Eye (tissue), 1 donor: ENCODE measurements at places on chromosomes 4 and X.
A peak's percentile ranks its signal among the peaks of the same experiment; 100 is the strongest.

GRCh38 chr4:45648846-45649245 is 475.0 kb downstream of the GABRG1 start:
- DNase-seq: no peak

- DNase-seq: no peak
These were observed 172.5 kb downstream of the RAP1GDS1 start for GRCh38 chr4:98433691-98434090.

GRCh38 chrX:38233891-38234667 is 13.4 kb upstream of the SRPX start:
- DNase-seq: peak; percentile 33

DNA sequence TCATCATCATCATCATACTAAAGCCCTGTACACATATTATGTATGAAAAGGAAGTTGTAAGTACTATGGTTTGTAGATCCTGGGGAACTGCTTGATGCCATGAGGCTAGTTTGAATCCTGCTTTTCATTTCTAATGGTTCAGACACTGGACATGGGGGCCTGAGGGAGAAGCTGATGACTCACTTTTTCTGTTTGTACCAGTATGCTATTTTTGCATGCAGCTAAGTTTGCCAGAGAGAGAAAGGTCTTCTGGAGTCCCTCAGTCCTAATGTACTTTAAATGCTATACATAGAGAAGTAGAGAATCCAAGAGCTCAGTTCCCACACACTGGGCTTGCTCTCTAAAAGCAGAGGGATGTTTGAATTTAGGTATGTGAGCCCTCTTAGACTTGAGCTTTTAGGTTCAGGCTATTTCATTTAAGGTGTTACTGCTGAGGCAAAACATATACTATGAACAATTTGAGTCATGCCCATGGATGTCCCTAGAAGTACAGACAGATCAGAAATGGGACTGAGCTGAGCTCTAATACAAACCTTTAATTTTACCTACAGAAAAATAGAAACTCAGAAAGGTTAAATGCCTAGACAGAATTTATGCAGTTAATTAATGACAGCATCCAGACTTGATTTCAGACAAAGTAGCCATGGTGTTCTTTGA is 17.6 kb upstream of the HS3ST1 start:
- no peak for DNase-seq

DNA sequence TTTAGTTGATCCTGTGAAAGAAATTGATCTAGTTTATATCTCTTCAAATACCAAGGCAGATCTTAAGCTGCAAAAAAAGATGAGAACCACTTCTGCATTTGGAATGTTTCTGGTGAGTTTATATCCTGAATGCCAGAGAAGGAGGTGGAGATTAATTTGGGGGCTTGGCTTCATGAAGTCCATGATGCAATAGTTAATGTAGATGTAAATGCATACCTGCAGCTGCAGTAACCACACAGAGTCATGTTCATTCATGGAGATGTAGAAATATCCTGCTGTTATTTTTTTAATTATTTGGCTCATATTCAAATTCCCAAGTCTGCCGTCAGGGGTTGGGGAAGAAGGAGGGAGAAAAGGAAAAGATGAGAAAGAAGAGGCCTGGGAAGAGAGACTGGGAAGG is at the start of gene SULT1E1:
SULT1E1 (minus strand) TSS at position 94 of the 400 bp plus-strand sequence. CDS start 2,501 bp downstream, outside the sequence.
- peak; percentile 24 for DNase-seq

- no peak for DNase-seq
These were observed 10.5 kb downstream of the PTTG2 start for GRCh38 chr4:37970702-37971101.

- DNase-seq: no peak
These were observed 149.2 kb downstream of the TBL1X start for GRCh38 chrX:9614016-9614415.

DNA sequence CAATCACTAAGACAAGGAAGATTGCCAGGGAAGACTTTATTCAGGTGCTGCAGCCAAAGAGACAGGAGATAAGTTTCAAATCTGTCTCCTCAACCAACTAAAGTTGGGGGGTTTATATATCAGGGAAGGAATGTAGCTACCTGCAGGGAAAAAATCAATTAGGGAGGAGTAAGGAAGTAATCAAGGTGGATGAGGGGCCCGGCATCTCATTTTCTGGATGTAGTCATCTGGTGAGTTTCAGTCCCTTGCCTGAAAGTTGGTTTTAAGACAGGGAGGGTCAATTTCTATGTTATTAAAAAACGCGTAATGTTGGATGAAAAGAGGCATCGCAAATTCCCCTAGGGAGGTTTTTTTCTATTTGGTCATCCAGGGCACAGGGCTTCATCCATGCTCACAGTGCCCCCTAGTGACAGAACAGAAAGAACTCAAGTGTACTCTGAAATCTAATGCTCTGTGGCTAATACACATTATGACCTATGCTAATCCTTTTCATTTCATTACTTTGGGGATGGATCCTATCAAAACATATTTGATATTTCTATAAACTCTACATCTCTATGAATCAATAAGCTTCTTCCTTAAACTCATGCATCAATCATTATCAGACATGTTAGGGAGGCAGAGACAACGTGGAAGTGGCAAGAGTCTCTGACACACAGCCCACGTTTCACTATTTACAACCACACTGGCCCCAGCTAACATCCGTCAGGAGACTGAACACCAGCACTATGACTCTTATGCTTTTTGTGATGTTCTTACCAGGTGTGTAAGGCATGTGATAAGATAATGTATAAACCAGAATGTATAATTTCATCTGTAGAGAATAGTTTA is 1577.0 kb upstream of the TENM3 start:
- DNase-seq: peak; percentile 92

- no peak for DNase-seq
These were observed 42.9 kb downstream of the EVC start for GRCh38 chr4:5753766-5754528.

DNA sequence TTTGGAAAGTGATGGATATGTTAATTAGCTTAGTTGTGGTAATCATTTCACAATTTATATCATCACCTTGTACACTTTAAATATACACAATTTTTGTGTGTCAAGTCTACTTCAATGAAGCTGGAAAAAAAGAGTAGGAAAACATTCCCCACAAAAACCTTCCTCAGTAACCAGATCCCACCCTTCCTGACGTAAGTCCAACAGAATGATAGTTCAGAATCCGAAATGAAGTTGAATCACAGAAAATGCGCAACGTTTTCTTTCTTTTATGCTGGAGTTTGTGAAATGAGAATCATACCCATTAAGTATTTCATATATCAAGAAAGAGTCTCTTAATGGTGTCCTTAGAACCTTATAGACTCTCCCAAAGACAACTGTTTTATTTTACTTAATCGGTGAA is 292.9 kb downstream of the USP46 start:
- DNase-seq: no peak

DNA sequence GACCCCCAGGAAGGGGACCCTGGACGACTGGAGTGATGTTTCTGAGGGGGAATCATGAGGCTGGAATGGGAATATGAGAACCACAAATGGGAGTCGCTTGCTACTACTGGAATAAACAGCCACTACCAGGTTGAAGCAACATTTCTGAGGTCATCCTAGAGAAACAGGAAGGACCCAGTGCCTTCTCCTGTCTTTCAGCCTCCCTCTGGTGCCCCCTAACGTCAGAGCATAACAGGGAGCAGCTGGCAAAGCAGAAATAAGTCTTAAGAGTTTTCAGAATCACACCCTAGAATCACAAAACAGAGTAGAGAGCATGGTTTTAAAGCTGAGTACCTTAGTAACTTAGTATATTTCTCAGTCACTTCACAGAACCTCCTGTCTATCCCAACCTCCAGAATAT is 347.8 kb upstream of the PITX2 start:
- DNase-seq: no peak

- peak; percentile 8 for DNase-seq
These were observed 38.1 kb upstream of the EDA2R start for GRCh38 chrX:66676990-66677389.

DNA sequence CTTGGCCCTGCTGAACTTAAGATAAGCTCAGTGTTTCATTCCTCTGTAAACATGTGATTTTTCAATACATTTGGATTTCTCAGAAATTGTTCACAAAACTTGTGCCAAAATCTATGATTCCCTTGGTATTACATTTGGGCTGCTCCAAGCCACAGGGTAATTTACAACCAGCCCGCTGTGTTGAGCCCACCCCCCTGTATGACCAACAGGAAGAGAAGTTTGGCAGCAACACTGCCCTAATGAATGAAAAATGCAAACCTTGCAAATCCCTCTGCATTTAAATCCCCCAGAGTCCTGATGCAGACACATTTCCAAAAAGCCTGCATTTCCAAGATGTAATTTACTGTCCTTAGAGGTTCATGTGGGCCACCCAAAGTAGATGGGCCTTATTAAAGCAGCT is 34.1 kb upstream of the GAB1 start:
- DNase-seq: peak; percentile 37

GRCh38 chr4:86032476-86033022 is 327.3 kb downstream of the MAPK10 start:
- DNase-seq: peak; percentile 12

- peak; percentile 11 for DNase-seq
These were observed 413.4 kb upstream of the AGA start for GRCh38 chr4:177855507-177856197.

DNA sequence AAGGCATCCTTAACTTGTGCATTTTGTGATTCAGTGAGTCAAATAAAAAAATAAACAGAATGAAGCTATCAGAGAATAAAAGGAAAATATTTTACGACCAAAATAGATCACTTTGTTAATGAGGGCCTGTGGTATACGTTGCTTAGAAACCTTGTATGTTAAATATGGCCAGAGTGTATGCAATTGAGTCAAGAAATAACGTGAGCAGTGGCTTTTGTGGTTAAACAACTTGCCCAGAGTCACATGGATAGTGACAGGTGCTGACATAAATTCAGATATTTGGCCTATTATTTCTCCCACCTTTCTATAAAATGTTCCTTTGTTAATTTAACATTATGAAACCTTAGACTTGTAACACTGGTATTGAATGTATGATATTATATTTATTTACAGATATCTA is 393.4 kb downstream of the PABPC4L start:
- no peak for DNase-seq

- no peak for DNase-seq
These were observed 29.3 kb downstream of the DAPP1 start for GRCh38 chr4:99845708-99846469.

GRCh38 chr4:100848841-100849240 is 331.0 kb upstream of the EMCN start:
- no peak for DNase-seq

GRCh38 chr4:171101845-171102244 is 711.4 kb upstream of the GALNTL6 start:
- DNase-seq: no peak

GRCh38 chrX:46716796-46717195 is 42.1 kb downstream of the SLC9A7 start:
- no peak for DNase-seq

GRCh38 chr4:98728433-98728832 is 70.0 kb upstream of the TSPAN5 start:
- DNase-seq: no peak

DNA sequence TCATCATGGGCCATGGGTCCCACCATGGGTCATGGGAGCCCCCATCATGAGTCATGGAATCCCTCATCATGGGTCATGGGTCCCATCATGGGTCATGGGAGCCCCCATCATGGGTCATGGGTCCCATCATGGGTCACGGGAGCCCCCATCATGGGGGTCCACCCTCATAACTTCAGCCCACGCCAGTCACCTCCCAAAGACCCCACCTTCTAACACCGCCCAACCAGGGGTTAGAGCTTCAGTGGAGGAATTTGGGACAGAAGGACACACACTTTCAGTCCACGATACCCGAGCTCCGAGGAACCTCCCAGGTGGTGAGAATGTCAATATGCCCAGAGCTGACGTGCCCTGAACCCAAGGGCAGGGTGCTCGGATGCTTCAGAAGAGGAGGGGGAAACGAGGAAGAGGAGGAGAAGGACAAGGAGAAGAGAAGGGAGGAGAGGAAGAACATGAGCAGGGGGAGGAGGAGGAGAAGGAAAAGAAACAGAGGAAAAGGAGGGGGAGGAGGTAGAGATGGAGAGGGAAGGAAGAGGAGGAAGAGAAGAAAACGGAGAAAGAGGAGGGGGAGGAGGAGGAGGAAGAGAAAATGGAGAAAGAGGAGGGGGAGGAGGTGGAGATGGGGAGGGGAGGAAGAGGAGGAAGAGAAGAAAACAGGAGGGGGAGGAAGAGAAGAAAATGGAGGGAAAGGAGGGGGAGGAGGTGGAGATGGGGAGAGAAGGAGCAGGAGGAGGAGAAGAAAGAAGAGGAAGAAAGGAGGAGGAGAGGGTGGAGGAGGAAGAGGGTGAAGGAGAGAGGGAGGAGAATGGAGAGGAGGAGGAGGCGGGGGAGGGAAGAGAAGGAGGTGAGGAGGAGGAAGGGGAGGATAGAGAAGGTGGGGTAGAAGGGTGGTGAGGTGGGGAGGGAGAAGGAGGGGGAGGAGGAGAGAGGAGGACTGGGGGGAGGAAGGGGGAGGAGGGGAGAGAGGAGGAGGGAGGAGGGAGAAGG is 17.7 kb downstream of the IL3RA start:
- peak; percentile 9 for DNase-seq

- DNase-seq: no peak
These were observed 34.3 kb upstream of the ANTXR2 start for GRCh38 chr4:80107374-80107773.

DNA sequence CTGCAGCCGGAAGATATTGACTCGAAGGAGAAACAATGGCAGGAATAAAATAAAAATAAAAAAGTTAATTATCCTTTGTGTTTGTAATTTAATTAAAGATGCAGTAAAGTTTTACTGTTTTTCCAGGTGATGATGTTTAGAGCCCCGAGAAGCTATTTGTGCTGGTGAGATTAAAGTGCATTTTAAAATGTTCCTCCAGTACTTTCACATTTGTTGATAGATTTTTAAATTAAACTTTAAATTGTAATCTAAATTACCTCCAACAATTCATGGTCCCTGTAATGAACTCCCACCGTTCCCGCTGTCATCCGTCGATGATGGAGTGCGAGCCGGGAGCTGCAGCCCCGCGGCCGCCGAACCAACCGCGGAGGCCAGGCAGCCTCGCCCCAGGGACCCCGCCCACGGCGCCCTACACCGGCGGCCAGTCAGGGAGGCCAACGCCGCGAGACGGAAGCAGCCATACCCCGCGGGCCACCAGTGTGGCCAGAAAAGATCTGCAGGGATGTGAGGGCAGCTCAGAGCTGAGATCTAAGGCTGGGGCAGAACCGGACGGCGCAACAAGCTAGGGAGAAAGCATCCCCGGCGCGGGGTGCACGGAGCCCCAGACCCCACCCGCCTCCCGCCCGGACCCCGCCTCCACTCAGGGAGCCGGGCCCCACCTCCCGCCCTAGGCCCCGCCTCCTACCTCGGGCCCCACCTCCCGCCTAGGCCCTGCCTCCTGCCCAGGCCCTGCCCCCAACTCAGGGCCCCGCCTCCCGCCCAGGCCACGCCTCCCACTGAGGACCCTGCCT is 104.0 kb downstream of the FAM53A start:
- DNase-seq: peak; percentile 70

DNA sequence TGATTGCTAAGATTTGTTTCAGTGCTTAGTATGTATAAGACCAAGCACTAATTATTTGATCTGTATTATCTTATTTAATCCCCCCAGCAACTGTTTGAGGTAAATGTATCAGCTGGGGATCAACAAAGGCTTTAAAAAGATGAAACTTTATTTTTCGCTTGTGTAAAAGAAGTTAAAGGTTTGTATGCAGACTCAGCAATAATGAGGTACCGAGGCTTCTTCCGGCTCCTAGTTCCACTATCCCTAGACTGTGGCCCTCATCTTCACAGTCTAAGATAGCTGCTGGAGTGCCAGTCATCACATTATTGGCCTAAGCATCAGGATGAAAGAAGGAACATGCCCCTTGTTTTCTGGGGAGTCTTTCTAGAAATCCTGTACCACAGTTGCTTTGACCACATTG is 105.6 kb upstream of the SCML1 start:
- DNase-seq: no peak

GRCh38 chr4:114813961-114814360 is 215.4 kb downstream of the UGT8 start:
- no peak for DNase-seq
